Pancreas (tissue), 10 donors: ENCODE measurements at places on chromosomes 6 and 20. TPM values are rescaled to one million over a fixed set of nuclear protein-coding genes. Genes with fewer than 3 reads are reported as not detected.

ERVFRD-1 gene
- not detected for total RNA-seq

ASXL1 gene
- total RNA-seq = 34.5 TPM

C20orf202 gene
- total RNA-seq = not detected

HEBP2 gene
- 26.5 TPM for total RNA-seq

KHDC1L gene
- not detected for total RNA-seq

IRF4 gene
- total RNA-seq = 0.71 TPM

TCP1 gene
- 63.4 TPM for total RNA-seq

- no peak for DNase-seq
These were observed 17.2 kb upstream of the TBC1D20 start for GRCh38 chr20:479487-479886.

DNA sequence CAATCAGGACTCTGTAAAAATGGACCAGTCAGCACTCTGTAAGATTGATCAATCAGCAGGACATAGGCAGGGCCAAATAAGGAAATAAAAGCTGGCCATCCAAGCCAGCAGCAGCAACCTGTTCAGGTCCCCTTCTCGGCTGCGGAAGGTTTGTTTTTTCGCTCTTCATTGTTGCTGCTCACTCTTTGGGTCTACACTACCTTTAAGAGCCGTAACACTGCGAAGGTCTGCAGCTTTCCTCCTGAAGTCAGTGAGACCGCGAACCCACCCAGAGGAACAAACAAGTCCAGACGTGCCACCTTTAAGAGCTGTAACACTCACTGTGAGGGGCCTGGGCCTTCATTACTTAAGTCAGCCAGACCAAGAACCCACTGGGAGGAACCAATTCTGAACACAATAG lies 223.2 kb upstream of the EXOC2 start:
- no peak for DNase-seq

GRCh38 chr20:4011226-4011975 lies 4.0 kb downstream of the RNF24 start:
- DNase-seq = no peak

DNA sequence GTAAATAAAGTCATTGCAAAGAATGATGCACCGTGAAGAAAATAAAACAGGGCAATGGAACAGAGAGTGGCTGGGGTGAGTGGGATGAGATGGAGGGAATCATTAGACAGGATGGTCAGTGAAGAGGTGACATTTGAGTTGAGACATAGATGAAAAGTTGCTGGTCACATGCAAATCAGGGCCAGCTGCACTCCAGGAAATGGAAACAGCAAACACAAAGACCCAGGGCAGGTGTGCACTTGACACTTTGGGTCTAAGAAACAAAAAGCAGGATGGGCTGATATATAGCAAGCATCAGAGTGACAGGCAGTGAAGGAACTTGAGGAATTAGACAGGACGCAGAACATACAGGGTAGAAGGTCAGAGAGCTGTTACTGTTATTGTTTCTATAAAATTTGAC lies 171.5 kb upstream of the RIPOR2 start:
- DNase-seq = no peak

DNA sequence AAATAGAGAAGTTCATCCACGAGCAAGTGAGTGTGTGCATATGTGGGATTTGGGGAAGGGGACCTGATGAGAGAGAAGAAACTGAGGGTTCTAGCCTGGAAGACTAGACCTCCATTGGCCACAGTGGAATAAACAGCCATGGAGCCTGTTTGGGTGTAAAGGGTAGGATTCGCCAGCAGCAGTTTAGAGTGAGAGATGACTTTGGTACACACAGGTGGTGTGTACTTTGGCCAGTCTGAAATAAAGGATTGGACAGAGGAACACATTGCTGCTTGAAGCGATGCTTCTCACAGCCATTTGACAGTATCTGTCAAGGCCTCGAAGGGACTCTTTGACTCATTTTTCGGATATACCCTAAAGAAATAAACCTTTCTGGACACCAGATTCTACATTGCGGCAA lies 29.2 kb downstream of the PLEKHG1 start:
- DNase-seq = no peak

- no peak for DNase-seq
These were observed 838 bp downstream of the TNFAIP3 start for GRCh38 chr6:137867685-137868509.

DNA sequence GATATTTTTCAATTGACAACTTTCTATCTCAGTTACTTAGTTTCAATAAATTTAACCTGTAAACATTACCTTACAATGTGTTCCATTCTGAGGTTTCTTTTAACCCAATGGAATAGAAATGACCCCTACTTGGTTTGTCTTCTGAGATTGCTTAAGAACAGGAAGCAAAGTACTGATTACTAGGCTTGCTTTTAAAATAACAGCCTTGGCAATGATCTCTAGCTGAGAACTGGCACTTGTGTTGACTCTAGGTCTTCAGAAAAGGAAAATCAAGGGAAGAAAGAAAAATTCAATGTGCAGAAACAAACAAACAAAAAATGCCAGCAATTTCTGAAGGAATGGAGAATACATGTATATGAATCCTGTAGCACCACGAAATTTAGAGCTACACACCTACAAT lies 66.1 kb downstream of the SYNE1 start:
- no peak for DNase-seq

GRCh38 chr20:10357974-10358373 lies 76.0 kb downstream of the MKKS start:
- no peak for DNase-seq

- no peak for DNase-seq
These were observed 63.4 kb downstream of the TXNDC5 start for GRCh38 chr6:7846966-7847818.

GRCh38 chr20:32522776-32523612 lies 62.1 kb downstream of the NOL4L start:
- no peak for DNase-seq

GRCh38 chr6:78511009-78511408 lies 356.3 kb upstream of the IRAK1BP1 start:
- no peak for DNase-seq

- no peak for DNase-seq
These were observed 109.4 kb upstream of the NEDD9 start for GRCh38 chr6:11341867-11342266.

DNA sequence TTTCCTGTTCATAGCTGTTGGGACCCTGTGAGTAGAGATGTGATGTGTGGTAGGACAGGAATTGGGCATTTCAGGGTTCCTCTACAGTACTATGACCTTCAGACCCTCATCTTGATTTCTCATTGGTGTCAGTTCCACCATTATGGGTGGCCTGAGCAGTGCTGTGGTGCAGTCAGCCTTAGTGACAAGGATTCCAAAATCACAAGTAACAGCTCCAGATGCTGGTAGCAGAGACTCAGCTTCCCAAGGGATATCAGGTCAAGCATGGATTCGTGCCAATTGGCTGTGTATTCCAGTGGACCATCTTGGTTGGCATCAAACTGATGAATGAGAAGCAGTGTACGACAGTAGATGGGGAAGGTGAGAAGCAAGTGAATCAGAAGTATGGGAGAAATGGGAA lies 3.8 kb downstream of the SMIM26 start:
- no peak for DNase-seq

DNA sequence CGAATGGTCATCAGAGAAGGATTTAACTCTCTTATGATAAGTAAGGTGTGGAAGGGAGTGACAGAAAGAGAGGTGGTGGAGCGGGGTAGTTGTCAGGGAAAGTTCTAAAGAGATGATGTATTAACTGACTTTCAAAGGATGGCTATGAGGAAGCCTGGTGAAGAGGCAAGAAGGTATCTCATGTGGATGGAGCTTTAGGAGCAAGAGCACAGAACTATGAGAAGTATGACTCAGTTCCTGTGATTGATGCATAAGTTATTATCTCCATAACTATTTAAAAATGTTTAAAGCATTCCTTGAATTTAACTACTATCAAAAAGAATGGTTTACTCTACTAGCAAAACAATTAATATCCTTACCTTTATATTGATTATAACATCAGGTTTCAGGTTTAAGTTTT lies 28.8 kb downstream of the AK9 start:
- no peak for DNase-seq

GRCh38 chr20:55353206-55353605 lies 652.1 kb downstream of the CBLN4 start:
- DNase-seq = no peak

- no peak for DNase-seq
These were observed 30.5 kb downstream of the MDGA1 start for GRCh38 chr6:37667050-37667814.

DNA sequence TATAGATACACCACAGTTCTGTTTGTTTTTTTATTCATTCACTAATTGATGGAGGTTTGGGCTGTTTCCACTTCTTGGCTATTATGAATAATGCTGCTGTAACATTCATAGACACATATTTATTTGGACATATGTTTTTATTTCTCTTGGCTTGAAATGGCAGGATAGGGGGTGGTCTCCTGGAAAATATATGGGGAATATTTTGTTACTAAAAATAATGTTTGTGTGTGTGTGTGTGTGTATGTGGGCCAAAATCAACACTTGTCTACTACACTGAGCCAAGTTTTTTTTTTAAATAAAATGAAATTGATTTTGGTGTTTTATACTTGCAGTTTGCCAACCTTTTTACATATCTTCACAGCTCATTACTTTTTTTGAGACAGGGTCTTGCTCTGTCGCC lies 264.4 kb upstream of the SULF2 start:
- no peak for DNase-seq

DNA sequence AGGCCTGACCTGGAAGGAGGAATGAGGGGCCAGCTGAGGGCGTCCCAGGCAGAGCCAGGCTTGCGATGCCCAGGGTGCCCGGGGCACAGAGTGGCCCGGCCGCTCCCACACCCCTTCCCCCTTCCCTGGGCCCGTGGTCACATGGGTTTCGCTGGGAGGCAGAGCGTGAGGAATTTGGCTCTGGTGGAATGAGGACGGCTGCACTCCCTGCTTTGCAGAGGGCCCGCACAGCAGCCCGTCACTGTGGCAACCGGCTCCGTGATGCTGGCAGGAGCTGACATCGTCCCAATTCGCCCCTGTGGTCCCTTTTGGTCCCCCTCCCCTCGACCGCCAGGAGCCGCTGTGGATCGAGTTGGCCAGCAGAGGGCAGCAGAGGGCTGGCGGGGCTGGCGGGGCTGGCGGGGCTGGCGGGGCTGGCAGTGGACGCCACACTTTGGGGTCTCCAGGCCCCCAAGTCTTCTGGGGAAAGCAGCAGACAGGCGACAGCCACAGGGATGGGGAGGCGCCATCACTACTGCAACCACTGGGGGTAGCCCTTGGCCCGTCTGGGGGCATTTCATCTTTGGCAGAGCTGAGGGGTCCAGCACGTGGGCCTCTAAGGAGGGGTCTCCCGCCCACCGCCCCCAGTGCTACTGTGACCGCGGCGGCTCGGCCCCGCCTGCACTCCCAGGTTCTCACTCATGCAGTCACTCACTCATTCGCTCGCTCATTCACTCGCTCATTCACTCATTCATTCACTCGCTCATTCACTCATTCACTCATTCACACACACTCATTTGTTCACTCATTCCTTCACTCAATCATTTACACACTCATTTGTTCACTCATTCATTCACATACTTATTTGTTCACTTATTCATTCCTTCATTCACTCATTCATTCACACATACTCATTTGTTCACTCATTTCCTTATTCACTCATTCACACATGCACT lies 49.7 kb upstream of the BHLHE23 start:
- peak; percentile 62 for DNase-seq

- no peak for DNase-seq
These were observed 212.4 kb downstream of the GMPR start for GRCh38 chr6:16450821-16451220.

DNA sequence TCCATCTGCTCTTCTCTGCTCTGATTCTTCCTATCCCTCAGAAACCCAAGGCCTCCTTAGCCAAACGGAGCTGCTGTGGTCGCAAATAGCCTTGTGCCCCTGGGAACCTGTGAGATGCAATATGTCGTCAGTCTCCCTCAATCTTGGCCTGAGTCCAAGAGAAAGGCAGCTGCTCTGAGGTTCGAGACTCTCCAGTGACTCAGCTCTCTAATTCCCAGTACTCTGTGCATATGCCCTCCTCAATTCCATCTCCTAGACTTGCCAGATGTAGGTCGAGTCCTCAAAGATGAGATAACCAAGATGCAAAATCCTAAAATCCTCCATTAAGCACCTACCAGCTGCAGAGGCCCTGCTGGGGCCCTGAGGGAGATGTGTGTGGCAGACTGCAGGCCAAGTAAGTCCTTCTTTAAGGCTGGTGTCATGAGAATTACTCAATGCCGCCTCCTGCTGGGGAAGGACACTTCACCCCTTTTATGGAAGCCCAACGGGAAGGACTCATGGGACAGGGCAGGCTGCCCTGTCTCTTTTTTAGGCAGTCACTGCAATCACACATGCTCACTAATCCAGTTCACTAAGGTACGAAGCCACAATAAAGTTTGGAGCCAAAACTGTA lies 28.5 kb downstream of the C6orf15 start:
- peak; percentile 37 for DNase-seq

DNA sequence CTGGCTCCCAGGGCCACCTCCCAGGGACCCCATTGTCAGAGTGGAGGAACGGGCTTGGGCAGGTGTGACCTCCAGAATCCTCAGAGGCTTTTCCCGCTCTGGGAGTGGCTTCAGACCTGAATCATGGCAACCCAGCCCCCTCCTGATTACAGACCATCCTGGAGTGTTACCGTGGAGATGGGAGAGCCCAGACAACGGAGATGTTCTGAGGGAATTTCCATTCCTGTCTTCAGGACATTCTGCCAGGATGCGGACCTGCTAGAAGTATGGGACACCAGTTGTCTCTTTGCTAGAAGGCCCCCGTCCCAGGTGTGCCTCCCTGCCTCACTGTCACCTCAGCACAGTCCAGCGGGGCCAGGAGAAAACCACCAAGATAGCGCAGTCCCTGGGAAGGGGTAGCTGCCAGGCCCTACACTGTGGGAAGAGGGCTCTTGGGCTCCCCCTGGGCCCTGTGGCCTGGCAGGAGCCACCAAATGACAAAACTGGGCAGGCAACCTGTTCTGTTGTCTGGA lies 109.9 kb downstream of the PSMB1 start:
- no peak for DNase-seq

GRCh38 chr6:160430751-160431150 lies 82.6 kb downstream of the SLC22A3 start:
- no peak for DNase-seq

- no peak for DNase-seq
These were observed 45.9 kb upstream of the TULP1 start for GRCh38 chr6:35558571-35558970.

DNA sequence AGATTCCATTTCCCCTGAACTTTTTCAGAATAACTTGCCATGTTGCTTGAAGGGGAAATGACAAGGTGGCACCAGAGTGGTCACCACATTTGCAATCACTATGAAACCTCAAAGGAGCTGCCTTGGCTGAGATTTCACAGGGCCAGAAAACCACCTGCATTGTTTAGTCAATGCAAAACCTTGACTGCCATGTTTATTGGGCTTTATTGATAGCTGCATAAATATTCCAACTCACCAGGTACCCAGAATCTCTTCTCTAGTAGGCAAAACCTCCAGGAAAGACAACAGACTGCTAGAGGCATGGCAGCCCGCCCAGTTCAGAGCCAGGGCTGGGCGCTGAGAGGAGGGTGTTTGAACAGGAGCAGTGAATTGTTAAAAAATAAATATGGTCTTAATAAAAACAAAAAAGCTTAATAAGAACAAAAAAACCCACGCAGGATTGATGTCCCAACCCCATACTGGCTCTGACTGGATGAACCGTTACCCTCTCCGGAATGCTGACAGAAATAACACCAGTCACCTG lies 375.6 kb downstream of the ZFAND3 start:
- DNase-seq = no peak

GRCh38 chr6:144036835-144037195 lies 28.8 kb upstream of the PLAGL1 start:
- no peak for DNase-seq
